ENCODE measurements at places on chromosomes 1 and 21.

- DNase-seq: no peak
These were observed 226.0 kb downstream of the RPS6KC1 start for GRCh38 chr1:213277036-213277435.

- DNase-seq: no peak
These were observed 7.5 kb downstream of the WDR47 start for GRCh38 chr1:109034382-109034781.

GRCh38 chr1:15022048-15022447 lies 131.5 kb upstream of the TMEM51 start:
- DNase-seq: no peak

DNA sequence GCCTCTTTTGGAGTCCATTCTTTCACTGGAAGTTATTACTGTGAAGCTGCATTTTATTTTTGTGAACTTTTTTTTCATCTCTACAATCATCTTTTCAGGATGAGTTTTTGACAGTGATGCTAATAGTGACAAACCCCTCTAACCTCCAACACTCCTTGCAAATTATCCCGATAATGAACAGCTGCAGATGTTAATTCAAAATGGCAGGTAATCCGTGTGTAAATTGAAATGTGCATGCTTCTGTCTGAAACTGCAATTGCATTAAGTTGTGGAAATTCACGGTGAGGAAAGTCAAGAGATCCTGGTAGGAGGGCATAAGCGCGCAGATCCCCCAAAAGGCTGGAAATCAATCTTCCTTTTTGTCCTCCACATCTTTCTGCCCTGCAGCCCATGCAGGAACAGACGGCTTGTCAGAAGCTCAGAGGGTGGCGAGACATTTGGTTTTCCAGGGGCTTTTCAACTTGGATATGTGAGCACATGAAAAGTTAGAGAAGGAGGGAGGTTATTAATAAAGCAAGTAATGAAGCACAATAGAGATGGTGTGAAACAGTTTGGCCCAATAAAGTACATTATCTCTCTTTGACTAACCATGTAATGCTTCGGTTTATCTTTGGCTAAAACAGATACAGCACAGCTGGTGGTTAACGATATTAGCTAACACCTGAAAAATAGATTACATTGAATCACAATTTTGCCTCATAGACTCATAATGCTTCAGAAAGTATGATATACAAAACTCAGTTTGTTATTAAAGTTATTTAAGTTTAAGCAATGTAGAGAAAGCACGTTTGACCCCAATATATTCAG lies 143.5 kb upstream of the COA6 start:
- no peak for DNase-seq

All from M059J (cell line).